ENCODE measurements at places on chromosomes 2 and 18.

GRCh38 chr18:62037989-62038778 lies 145.4 kb upstream of the RNF152 start:
- no peak for DNase-seq

DNA sequence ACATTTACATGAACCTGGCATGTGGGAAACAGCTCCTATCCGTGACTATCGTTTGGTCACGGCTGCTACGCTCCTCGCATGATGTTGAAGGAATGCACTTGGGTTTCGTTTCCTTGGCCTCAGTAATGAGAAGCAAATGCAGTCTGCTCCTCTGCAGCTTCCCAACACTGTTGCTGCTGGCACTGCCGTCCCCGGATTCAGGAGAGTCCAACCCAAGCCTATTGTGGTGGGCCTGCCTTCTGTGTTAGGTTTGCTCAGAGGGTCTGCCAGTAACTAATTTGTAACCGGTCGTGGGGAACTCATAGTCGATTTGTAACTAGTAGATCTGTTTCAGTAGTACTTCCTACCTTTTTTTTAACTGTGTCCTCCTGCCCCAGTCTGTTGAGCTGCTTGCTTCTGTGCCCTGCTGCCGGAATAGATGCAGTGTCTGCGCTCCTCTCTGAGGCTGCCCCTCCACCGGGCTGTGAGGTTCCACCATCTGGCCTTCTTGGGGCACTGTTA lies 58.4 kb downstream of the WDSUB1 start:
- no peak for DNase-seq

GRCh38 chr2:68237976-68238580 lies 14.3 kb downstream of the PPP3R1 start:
- no peak for DNase-seq

DNA sequence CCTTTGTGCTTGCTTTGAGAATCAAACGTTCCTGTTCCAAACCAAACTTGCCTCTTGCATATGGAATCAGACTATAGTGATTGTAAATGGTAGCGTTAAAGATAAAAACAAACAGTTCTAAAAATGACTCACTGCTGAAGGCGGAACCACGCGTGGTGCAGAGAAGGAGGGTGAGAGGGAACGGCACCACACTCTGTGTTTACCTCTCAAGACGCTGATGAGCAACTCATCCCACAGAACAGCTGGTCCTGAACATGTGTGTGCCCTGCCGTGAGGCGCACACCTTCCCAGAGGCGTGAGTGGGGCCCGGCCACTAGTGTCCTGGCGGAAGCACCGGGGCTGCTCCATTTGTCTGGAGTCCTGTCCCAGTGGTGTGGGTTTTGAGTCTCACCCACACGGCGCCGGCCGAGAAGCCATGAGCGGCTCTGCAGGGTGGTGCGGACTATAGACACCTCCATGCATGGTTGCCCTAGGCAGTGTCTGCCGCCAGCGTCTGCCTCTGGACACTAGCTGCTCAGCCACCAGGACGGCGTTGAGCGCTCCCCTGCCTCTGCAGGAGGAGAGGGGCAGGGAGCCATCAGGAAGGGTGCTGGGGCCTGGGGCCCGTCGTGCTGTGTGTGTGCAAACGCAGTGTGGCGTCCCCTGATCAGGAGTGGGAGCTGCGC lies 52.1 kb downstream of the NFATC1 start:
- DNase-seq = no peak

GRCh38 chr2:58039170-58039611 lies 7.4 kb upstream of the VRK2 start:
- DNase-seq = no peak

- DNase-seq = no peak
Observed at GRCh38 chr2:113105047-113105785, 22.2 kb upstream of the IL1RN start.

- DNase-seq = no peak
Observed at GRCh38 chr2:72316774-72317173, 169.1 kb upstream of the CYP26B1 start.

- DNase-seq = peak; percentile 59
Observed at GRCh38 chr2:10402062-10402585, 46.0 kb downstream of the ODC1 start.

GRCh38 chr2:229129738-229130371 lies 141.2 kb downstream of the PID1 start:
- DNase-seq = no peak

- DNase-seq = no peak
Observed at GRCh38 chr18:35717182-35717581, 135.6 kb downstream of the GALNT1 start.

- no peak for DNase-seq
Observed at GRCh38 chr2:231716666-231717280, 8.4 kb downstream of the PTMA start.

DNA sequence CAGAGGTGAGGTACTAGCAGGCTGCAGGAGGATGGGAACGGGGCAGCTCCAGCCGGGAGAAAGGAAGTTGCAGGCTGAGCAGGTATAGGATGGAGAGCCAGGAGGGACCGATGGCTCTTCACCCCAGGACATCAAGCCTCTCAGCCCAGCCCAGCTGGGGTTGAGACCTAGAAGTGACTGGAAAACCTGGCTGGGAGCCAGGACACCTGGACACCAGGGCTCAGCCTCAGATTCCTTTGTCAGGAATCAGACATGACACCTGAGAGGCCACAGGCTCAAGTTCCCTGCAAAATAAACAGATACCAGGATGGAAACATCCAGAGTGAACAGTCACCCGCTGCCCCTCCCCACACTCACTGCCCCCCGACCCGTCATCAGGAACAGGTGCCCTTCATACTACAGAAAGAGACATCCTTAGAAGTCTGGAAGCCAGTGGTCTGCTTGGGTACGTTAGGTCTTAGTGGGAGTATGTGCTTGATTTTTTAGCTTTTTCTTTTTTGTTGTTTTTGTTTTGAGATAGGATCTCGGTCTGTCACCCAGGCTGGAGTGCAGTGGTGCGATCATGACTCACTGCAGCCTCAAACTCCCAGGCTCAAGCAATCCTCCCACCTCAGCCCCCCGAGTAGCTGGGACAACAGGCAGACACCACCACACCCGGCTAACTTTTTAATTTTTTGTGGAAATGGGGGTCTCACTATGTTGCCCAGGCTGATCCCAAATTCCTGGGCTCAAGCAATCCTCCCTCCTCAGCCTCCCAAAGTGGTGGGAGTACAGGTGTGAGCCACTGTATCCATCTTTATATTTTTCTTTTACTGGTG lies 95.7 kb upstream of the STPG4 start:
- DNase-seq = no peak

- DNase-seq = no peak
Observed at GRCh38 chr2:229674830-229675530, 39.4 kb downstream of the DNER start.

- DNase-seq = no peak
Observed at GRCh38 chr18:51098082-51098481, 68.1 kb downstream of the SMAD4 start.

DNA sequence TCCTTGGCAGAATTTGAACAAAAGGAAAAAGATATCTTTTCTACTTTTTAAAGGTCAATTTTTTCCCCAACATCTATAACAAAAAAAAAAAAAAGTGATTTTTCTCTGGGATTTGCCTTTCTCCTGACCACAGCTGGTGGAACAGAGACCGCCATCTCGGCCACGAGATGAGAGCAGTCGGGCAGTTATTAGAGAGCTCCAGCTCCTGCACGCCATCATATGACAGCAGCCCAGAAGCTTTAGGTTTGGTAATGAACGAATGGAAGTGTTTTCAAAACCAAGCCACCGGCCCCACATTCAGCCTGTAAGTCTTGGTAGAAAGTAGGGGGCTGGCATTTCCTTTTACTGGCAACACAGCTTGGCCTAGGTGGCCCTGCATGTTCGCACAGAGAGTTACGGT lies 94.9 kb upstream of the FZD7 start:
- no peak for DNase-seq

DNA sequence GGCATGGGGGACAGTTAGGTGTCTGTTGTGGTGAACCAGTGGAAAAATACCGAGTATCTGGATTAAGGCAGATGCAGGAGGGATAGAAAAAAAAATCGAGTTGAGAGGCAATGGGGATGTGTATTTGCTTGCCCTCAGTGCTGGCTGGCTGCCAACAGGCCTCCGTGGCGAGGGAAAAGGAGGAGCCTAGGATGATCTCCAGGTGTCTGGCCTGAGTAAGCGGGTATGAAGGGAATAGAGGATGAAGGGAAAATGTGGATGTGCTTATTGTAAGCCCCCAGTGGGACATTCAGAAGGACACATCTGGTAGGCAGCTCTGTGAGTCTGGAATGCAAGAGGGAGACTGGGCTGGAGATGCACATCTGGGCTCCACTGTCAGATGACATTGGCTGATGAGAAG lies 22.8 kb downstream of the KCNS3 start:
- no peak for DNase-seq

- DNase-seq = peak; percentile 36
Observed at GRCh38 chr2:28544405-28544921, 48.6 kb downstream of the PLB1 start.

GRCh38 chr18:52615321-52615720 lies 275.3 kb downstream of the DCC start:
- DNase-seq = no peak

DNA sequence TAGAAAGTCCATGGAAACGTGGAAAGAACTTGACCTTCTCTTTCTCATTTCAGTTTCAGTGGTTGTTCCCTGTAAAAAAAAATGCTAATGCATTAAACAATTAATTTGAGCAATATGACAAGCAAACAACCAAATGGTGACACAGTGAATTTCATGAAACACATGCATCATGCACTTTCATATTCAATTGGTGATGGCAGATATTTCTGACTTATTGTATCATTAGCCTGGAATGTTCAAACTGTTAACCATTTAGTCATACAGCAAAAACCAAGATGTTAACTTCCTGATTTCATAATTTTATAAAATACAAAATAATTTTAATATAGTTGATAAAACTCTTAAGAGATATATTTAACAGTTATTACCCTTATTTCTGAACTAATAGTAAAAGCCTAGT lies 85.5 kb downstream of the SCN1A start:
- DNase-seq = no peak

DNA sequence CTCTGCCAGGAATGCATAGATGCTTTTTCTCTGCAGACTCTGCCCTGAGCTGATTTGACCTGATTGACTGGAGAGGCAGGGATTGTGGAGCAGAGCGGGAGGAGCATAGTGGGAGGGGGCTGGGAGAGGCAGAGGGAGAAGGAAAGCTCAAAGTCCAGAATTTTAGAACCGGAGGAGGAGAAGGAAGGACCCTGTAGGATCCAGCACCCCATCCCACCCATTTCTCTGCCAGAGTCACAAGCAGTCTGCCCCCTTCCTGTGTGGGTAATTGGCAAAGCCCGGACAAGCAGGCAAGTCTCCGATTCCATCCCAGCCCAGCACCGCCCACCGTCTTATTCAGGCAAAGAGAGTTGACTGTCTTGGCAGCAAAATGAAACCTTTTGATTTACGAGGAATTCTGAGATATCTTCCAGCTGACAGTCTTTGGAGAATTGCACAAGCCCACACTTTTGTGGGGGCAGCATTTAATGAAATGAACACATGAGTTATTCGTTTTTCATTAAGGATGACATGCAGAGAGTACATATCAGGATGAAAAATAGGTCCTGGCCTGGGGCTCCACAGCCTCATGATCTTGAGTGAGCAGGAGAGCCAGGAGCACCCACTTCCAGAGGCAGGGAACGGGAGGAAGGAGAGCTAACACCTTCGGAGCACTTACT lies 103.1 kb downstream of the MCFD2 start:
- no peak for DNase-seq
